Brain pericyte (primary cell): ENCODE measurements at places on chromosomes 11 and 22.

DNA sequence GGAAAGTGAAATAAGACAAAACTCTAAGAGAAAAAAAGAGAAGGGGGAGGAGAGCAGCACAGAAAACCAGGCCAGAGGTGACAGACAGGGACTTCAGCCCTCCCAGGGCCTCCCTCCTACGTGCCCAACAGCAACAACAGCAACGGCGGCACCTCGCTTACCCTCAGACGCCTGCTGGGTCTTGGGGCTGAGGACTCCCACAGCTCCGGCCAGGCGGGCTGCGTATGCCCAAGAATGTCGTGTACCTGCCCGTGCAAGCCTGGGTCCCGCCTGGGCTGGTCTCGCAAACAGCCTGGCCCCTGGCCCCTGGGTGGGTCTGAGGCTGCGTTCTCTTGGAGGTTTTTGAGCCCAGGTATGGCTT is 30.5 kb downstream of the ARAP1 start:
- no peak for DNase-seq

DNA sequence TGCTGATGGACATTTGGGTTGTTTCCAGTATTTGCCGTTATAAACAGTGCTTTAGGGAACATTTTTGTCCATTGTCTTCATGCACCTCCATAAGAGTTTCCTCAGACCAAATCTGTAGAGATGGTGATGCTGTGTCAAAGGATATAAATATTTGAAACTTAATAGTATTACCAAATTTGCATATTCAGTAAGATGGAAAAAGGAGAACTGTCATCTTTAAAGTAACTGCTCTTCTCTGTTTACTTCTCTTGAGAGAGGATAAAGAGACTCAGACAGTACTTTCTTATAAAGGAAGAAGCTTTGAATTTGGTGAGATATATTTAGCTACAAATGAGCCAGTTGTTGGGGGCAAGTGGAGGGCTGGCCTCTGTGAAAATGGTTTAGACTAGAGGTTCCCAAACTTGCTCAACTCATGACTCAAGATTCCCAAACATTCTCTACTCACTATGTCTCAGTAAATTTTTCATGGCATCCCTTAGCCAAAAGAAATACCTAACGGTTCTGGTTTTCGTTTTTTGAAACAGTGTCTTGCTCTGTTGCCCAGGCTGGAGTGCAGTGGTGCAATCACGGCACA is 26.2 kb downstream of the SHISA8 start:
- DNase-seq, result no peak

GRCh38 chr11:61752117-61752924 is at the start of gene MYRF:
TSS of gene MYRF (plus strand) at chr11:61752636. CDS start at chr11:61752745, 109 bp downstream.
- no peak for DNase-seq

DNA sequence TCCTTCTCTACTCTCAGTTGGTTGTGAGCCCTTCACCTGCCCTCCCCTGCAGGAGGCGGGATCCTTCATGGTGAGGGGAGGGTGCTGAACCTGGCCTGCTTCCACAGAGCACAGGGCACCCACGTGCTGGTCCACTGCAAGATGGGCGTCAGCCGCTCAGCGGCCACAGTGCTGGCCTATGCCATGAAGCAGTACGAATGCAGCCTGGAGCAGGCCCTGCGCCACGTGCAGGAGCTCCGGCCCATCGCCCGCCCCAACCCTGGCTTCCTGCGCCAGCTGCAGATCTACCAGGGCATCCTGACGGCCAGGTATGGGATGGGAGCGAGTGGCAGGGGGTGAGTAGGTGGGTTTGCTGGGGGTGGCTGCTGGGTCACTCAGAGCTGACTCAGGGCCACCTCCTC is 6.3 kb downstream of the SSH3 start:
- DNase-seq, result no peak

- no peak for DNase-seq
Observed at GRCh38 chr11:45827123-45827522, 20.2 kb upstream of the CRY2 start.

- no peak for DNase-seq
Observed at GRCh38 chr22:38228873-38229740, 27.3 kb downstream of the MAFF start.

DNA sequence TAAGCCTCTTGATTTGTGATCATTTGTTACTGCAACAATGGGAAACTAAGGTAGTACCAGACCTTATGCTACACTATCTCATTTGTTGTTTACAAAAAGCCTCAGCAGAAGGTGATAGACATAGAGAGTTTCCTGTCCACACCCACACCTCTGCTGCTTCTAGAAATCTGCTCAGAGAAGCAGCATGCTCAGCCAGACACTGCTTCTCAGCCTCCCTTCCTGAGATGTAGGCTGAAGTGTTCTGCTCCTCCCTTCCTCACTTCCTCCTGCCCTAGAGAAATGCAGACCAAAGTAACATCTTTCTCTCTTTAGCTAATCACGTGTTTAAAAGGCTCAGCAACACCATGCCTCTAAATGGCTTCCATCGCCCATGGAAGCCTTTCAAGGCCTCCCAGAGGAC is 88.4 kb downstream of the SLC1A2 start:
- DNase-seq, result no peak

DNA sequence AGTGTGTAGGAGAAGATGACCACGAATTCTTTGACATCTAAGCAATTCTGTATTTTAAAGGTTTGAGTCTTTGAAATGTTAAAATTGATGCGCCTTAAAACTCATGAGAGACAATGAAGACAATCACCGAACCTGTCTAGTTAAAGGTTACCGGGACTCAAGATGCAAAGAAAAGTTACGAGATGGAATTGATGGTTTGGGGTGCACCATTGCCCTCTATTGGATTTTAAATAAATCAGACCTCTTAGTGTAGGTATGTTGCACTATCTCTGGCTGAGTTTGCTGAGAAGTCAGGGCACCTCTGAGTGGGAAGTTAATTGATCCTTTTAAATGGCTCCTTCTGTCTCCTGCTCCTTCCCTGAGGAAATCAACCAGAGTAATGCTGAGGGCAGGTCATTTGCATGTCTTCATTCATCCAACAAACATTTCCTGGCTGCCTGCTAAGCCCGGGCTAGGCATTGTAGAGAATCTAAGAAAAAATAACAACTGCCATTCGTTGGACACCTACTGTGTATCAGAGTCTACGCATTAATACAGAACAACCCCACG is 19.4 kb upstream of the TMA7B start:
- DNase-seq, result no peak

- DNase-seq, result no peak
Observed at GRCh38 chr22:35070451-35071093, 4.6 kb downstream of the ISX start.

- DNase-seq, result no peak
Observed at GRCh38 chr11:4066910-4067309, 27.7 kb upstream of the RRM1 start.

GRCh38 chr22:38487946-38488345 is 18.2 kb downstream of the DDX17 start:
- no peak for DNase-seq

DNA sequence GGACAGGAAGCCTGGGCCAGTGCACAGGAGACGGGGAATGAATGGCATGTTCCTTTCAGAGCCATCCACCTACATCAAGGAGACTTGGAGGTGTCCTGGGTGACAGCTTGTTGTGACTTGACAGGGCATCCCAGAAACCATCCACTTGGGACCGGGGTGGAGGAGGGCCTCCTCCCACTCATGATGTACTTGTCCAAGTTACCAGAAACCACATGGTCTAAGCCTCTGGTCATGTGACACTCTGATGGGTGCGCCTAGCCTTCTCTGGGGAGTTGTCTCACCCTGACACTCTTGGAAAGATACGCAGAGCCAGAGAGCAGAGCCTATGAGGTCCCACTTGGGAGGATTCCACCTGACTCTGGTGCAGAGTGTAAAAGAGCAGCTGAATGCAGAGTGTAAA is 21.6 kb upstream of the FXYD6 start:
- no peak for DNase-seq

DNA sequence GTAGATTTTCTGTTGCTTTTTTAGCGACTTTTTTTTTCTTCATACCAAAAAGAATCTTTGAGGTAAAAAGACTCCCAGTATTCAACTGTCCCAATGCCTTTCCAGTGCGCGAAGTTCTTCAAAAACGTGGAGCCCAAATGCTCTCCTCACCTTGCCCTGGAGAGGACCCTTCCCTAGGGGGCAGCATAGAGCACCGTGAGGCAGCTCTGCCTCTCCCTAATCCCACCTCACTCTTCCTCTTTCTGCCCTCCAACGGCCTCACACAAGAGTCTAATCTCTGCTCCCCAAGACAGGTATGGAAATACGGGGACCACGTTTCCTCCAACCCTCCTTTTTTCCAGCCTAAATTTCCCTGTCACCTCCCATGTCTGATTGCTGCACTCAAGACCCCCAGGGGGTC is 117.5 kb upstream of the ALX4 start:
- no peak for DNase-seq

DNA sequence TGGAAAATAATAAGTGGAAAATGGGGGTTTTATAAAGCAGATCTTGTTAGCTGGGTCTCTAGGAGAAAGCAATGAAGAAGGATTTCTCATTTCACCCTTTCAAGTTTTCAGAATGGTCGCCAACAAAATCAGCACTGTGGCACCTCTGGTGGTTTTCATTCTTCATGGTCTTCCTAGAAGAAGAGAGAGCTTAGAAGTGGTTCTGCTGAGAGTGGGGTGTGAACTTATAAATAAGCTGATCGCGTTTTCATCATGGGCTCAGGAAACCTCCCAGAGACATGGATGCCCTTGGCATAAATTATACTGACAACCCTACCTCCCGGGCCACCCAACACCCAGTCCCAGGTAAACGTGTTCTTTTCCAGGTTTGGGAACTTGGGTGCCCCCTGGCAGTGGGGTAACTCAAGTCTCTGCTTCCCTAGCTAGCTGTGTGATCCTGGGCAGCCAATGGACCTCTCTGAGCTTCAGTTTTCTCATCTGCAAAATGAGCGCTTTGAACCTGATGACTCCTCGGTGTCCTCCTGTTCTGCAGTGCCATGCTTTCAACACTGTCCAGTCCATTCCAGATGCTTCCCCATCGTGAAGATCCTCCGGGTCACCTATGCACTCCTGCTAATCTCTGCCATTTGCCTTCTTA is 72.6 kb upstream of the GRAMD1B start:
- DNase-seq, result no peak

- DNase-seq, result no peak
Observed at GRCh38 chr11:104163100-104164027, 583 bp downstream of the PDGFD start.

DNA sequence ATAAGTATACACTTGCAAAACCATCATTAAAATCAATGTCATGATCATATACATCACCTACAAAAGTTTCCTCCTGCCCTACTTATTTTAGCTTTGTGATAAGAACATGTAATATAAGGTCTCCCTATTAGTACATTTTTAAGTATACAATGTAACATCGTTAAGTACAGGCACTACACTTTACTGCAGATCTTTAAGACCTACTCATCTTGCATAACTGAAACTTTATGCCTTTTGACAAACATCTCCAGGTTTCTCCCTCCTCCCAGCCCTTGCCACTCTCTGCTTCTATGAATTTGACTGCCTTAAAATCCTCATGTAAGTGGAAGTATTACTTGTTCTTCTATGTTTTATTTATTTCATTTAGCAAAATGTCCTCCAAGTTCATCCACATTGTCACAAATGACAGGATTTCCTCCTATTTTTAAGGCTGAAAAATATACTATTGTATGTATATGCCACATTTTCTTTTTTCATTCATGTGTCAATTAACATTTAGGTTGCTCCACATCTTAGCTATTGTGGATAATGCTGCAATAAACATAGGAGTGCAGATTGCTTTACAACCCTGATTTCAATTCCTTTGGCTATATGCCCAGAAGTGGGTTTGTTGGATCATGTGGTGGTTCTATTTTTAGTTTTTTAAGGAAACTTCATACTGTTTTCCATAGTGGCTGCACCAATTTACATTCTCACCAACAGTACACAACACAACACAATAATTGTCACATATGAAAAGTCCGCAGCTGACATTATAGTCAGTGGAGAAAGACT is 471.1 kb upstream of the ANO3 start:
- peak; percentile 17 for DNase-seq

DNA sequence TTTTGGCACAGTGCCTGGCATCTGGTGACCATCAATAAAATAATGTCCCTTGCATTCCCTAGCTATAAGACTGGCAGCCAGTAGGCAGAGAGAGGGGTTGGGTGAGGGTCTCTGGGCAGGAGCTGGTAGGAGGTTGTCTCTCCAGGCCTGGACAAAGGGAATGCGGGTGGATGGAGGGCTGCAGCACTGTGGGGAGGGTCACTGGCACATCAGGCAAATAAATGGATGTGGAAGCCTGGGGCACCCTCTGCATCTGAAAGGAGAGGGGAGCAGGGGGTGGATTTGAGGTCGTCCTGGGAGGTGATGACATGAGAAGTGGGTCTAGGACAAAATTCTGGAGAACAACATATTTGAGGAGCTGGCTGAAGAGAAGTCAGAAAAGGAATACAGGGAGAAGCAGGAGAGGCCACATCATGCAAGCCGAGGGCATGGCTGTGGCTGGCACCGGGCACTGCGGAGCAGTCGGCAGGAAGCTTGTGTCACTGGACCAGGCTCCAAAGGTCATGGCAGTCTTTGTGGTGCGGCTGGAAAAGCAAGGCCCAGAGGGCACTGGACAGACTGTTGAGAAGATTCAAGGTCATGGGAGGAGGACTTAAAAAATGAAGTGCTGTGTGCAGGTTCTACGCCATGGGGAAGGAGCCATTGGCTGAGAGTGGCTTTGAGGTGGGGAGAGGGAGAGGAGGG is 36.5 kb upstream of the THY1 start:
- DNase-seq, result no peak

GRCh38 chr11:134330611-134331353 is 1.0 kb upstream of the GLB1L2 start:
- DNase-seq, result no peak

GRCh38 chr11:65870706-65871681 is 1.6 kb downstream of the EFEMP2 start:
- no peak for DNase-seq

DNA sequence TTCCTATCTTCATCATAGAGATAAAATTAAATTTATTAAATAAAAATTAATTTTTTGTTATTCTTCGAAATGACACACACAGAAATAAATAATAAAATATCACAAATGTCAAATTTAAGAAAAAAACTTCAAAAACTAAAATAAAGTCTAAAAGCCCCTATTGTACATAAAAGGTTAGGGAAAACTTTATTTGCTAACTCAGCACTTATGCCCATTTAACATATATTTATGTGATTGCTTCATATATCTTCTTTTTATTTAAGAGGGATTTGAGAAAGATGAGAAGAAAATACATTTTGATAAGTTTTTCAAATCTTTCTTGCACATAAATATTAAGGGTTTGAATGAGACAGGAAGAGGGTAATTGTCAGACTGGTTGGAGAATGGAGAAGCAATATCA is 2350.4 kb upstream of the RAG2 start:
- DNase-seq, result no peak

DNA sequence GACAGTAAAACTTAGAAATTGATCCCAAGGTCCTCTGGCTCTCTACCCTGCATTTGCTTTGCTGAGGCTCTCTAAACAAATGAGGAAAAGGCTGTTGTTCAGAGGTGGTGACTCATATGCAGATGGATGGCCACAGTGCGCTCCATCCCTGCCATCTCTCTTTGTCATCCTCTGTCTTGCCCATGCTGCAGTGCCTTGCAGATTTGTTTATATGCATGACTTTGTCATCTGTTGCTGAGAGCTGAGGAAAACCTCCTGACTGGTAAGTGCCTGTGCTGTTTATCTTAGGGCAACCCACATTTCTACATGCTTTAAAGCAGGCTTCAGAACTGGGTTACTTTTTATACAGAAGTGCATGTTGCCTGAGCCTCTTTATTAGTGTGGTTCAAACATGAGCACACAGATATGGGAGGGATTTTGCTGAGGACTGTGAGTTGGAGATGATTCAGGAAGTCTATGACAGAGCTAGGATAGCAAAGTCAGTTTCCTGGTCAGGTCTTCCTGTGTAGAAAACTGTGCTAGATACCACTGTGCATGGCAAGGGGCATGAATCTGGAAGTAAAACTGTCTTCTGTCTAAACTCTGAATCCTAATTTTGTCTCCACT is 57.4 kb downstream of the JAM3 start:
- no peak for DNase-seq

GRCh38 chr22:28801845-28802594 is 1.7 kb upstream of the XBP1 start:
- no peak for DNase-seq
